Activated naive CD4-positive, alpha-beta T cell (primary cell): ENCODE measurements at places on chromosomes 3 and 15.

- no peak for DNase-seq
Observed at GRCh38 chr3:73633916-73634344, 9.2 kb upstream of the PDZRN3 start.

DNA sequence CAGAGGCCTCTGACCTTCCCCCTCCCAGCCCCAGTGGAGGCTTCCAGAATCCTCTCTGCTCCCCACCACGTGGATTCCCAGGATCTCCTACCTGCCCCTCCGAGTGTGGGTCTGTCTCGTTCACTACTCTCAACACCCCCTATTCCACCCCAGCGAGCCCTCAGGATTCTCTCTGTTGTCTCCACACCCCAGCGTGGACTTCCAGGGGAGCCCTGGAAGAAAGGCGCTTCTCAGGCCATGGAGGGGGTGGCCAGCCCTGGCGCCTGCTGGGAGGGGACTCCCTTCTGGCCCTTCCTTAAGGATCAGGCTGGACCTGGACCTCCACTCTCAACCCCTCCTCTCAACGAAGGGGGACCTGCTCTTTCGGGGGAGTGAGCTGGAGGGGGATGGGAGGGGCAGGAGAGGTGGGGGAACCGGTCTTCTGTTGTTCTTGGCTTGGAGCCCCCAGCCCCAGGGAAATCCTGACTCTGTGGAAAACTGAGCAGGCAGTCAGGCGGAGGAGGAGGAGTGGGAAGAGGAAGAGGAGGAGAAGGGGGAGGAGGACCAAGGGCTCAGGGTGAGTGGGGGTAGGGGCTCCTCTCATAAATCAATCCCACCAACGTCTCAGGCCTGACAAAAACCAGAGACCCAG lies 32.9 kb downstream of the EPHB3 start:
- no peak for DNase-seq

DNA sequence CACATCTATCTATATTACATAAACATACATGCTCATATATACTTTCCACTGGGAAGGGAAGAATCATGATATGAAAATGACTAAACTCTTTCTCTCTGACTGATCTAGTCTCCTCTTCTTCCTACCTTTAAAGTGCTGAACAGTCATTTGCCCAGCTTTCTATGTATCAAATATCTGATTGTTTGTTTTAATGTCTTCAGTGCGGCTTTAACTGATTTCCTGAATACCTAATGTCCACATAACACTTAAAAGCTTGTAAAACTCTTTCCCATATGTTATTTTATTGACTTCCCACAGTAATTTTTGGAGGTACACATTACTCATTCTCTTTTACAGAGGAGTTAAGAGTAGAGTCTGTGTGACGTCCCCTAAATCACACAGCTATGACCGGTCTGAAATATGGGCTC lies 28.2 kb downstream of the CPOX start:
- DNase-seq: no peak

- no peak for DNase-seq
Observed at GRCh38 chr15:92952458-92952850, 52.3 kb downstream of the CHD2 start.

GRCh38 chr3:150237490-150237889 lies 170.6 kb upstream of the TSC22D2 start:
- no peak for DNase-seq

DNA sequence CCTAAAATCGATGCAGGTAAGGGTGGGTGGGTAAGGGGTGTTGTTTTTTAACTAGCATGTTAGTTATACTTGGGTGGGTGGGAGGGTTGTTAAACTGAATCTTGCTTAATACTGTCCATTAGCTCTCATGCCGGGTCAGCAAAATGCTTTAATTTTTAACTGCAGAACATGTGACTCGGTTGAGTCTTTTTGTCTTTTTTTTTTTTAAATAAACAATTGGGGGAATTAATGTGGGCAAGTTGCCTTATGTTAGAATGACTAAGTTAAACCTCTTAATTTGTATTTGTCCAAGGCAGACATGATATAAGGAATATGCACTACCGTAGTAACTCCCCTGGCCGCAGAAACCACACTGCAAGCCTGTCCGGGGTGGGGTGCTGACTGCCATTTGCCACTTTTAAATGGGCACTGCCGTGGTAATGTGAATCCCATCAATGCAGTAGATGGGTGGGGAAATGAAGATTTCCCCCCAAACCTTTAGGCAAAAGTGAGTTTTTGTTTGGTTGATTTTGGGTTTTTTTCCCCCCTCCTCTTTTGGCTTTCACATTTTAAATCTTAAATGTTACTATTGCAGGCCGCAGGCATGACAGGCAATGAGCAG lies 54.3 kb upstream of the CCR4 start:
- no peak for DNase-seq

- DNase-seq: no peak
Observed at GRCh38 chr3:172104471-172105072, 65.2 kb downstream of the FNDC3B start.

GRCh38 chr3:170809007-170809974 lies 60.7 kb downstream of the RPL22L1 start:
- DNase-seq: no peak

DNA sequence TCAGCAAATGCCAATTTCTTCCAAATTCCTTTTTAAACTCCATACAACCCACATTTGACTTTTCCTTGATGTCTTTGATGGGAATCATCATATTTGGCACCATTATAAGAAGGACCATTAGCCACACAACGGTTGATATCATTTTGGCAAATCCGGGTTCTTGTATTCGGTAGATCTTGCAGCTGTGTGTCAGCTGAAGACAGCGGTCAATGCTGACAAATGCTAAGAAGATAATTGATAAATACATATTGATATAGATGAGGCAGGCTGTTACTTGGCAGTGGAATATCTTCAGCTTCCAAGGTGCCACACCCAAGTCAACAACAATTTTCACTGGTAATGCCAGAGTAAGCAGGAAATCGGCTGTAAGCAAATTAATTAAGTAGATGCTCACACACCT lies 4.2 kb downstream of the GPR171 start:
- no peak for DNase-seq

GRCh38 chr3:16320711-16321110 lies 55.7 kb downstream of the OXNAD1 start:
- no peak for DNase-seq

DNA sequence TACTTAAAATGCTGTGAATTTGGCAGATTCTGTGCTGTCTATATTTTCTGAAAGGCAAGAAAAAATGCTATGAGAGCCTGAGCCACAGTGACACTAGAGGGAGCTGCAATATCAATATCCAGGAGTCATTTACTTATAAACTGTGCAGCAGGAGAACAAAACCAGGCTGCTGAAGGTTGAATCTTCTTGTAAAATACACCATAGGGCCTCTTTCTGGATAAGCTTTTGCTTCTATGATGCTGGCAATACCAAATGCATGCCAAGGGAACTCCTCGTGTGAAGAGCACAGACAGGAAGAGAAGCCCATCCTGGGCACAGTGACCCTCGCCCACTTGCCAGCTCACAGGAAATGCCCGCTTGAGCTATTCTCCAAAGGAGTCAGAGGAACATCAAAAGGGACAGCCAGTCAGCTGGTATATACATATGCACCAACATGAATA lies 48.0 kb upstream of the TSPAN3 start:
- no peak for DNase-seq

DNA sequence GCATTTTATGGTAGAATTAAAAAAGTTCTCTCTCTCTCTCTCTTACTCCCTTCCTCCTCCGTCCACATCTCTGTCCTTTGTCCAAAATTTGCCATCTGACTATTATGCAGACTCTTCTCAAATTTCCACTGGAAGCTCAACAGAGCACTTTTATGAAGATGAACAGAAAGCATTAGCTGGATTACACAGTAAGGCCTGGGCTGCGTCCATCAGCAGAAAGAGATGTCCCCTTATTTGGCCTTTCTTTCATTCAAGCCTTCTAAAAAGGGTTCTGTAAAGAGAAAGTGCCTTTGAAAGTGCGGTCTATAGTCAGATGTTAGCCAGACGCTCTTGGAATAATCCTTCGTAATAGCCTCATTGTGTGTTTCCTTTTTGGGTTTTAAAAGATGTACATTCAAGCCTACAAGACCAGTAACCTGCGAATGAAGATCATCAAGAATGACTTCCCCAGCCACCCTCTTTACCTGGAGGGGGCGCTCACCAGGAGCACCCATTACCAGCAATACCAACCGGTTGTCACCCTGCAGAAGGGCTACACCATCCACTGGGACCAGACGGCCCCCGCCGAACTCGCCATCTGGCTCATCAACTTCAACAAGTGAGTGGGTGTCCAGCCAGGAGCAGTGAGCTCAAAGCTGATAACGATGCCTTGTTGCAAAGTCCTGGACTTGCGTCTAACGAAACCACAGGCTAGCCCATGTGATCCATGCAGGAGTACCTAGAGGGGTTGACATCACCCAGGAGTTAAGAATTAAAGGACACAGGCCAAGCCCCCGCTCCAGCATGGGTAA lies 53.1 kb downstream of the MESD start:
- DNase-seq: no peak

- no peak for DNase-seq
Observed at GRCh38 chr15:52727815-52728214, 48.6 kb upstream of the ATOSA start.

- no peak for DNase-seq
Observed at GRCh38 chr15:93219859-93220420, 130.9 kb upstream of the RGMA start.

DNA sequence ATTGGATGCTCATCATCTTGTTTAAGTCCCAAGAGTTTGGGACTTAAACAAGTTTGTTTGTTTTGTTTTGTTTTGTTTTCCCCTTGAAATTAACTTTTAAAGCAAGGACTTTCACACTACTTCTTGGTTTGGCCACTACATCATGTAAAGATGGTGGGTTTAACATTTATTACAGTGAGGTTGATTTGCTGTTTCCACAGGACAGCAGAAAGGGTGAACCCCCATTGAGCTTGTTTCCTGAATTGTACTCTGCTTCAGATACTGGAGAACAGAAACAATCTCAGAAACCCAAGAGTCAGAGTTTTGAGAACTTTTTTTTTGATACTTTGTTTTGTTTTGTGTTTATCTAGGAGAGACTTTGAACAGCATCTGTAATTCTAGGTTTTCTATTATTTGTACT lies 6.7 kb downstream of the POU1F1 start:
- no peak for DNase-seq

DNA sequence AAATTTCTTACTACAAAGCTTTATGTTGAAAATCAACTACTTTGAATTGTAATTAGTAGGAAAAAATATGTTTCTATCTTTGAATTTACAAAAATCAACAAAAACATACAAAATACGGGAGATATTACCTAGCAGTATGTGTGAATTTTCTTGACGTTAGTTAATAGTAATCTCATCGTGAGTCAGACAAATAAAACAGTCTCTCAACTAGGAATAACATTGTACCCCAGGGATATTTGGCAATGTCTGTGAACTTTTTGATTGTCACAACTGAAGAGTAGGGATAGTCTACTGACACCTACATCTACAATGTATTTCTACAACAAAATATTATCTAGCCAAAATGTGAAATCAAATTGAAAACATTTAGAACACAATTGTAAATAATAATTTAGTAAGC lies 250.3 kb downstream of the POLQ start:
- DNase-seq: no peak

DNA sequence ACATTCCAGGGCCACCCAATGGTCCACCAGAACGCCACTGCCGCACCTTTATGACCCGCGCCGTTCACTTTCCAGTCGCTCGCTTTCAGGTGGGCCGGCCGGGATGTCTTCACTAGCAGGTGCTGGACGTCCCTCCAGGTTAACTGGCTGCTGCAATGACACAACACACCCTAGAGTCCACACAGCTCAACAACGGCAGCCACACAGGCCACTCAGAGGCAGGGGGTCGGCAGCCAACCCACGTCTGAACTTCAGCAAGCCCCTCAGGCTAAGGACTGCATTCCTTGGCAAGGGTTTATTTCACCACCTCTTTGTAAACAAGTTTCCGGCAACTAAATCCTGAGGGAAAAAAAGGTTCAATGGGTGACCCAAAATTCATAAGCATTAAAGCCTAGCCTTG lies 89.2 kb upstream of the SNRPA1 start:
- no peak for DNase-seq

DNA sequence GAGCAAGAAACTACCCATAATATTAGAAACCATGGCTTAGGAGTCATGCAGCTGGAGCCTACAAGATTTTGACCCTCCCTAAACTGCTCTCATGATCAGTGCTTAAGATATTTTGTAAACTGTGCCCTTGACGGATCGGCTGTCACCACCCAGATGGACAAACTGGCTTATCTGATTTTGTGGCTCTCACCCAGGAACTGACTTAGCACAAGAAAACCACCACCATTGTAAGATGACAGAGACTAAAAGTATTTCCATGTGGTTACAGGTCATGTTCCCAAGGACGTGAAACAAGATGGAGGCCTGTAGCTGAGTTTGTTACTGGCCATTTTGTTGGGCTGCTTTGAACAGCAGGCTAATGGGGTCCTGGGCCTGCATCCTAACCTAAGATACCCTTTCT lies 940.9 kb downstream of the OTOL1 start:
- no peak for DNase-seq

- no peak for DNase-seq
Observed at GRCh38 chr3:155835341-155836071, 18.7 kb downstream of the SLC33A1 start.

DNA sequence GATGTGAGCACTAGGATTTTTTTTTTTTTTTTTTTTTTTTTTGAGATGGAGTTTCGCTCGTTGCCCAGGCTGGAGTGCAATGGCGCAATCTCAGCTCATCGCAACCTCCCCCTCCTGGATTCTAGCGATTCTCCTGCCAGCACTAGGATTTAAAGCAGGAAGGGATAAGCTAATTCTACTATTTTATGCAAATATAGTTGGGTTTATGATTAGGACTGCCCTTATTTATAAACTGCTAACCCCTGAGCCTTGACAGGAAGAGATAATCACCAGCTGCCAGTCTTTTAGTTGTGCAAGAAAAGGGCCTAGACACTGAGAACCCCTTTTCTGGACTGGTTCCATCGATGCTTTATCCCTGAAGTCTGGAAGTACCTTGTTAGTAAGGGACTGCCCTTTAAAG lies 36.7 kb downstream of the IFT57 start:
- DNase-seq: no peak

DNA sequence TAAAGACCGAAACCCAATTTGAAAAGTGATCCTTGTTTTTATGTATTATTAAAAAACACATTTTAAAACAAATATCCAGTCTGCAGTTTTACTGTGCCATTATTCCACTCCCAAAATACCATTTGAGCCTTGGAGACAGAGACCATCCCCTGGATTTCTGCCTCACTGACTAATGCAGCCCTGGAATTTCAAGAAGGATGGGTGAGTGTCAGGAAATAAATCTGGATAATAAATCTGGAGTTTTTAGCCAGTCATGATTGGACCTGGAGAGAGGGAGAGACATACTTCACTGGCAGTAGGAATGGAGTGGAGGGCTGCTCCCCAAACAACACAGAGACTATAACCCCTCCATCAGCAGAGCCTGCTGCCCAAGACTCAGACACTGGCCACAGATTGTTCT lies 123.3 kb downstream of the MYLK start:
- no peak for DNase-seq

GRCh38 chr15:47352217-47352616 lies 365.1 kb upstream of the SEMA6D start:
- DNase-seq: no peak

GRCh38 chr3:21751886-21752285 lies 876 bp upstream of the ZNF385D start:
- no peak for DNase-seq
